ENCODE measurements at places on chromosomes 1 and 21.

- no peak for DNase-seq
Observed at GRCh38 chr1:112938210-112938609, 17.8 kb downstream of the SLC16A1 start.

DNA sequence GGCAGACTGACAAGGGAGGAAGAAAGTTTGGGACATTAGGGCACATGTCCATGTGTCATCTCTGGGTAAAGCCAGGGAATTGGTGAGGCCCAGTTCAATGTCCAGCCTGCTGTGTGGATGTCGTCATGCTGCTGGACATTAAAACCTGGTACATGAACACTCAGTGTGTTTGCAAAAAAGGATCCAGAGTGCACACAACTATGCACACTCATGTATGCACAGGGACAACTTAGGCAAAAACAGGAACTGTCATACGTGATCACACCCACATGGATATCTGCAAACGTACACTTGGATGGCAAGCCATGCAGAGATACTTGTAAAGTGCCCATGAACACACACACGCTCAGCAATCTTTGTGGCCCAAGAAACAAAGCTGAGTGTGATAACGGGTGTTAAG lies 47.9 kb upstream of the NEK2 start:
- no peak for DNase-seq

DNA sequence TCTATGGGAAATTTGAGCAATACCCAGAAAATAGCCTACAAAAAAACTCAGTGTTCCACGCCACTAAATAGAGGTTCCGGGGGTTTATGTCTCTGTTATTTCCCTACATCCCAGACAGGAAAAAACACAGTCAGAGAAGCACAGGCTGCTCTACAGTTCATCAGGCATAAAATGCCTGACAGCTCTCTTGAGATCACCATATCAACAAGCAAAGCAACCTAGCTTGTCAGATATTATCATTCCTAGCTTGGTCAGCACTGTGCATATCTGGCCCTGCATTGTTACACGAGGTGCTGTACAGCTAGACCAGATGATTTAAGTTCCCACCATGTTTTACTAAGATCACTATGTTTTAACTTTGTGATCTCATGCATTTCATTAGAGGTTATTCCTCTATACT lies 172.6 kb downstream of the PTPRC start:
- no peak for DNase-seq

- no peak for DNase-seq
Observed at GRCh38 chr21:46036696-46037330, 55.2 kb downstream of the COL6A1 start.
